ENCODE measurements at places on chromosomes 12 and 14.

DNA sequence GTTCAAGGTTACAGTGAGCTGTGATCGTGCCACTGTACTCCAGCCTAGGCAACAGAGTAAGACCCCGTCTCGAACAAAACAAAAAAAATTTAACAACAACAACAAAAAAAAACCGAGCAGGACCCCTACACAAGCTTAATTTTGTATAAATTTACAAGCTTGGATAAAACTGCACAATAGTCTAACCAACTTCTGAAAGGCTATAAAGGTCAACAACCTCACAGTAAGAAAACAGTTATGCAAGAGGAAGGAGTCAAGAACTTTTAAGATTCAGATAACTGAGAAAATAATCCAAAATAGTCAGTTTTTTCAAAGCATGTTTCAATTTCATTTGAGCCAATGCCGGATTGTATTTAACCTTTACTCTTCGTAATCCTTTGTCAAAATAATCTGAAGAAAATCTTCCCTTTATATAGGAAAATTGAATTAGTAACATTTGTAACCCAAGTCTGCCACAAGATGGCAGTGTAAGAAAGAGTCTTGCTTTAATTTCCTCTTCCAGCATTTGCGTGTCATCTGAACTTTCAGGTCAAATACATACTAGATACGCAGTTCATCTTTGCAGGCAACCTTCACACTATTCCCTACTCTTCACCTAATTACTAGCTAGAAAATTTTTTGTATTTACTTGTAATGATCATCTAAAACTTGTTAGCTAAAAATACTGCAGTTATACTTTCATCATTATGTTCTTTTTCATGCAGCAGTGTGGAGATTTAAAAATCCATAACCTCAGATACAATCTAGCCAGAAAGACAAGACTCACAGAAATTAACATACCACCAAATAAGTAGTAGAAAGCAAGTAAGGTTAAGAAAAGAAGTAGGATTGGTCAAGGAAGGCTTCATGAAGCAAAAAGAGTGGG is 5.8 kb downstream of the CCNB1IP1 start:
- no peak for DNase-seq

DNA sequence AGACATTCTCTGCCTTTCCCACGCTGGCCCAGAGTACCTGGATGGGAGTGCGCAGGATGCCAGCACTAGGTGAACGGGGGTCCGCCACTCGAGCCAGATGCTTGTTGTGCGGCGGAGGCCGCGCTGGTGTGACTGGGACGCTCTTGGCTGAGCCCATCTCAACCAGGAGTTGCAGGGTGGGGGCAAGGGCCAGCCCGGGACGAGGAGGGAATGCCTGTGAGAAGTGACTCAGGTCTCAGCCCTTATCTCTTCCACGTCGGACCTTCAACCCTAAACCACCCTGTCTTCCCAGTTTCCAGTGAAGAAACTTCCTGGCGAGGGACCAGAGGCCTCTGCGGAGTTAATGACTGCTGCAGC is 312 bp downstream of the CDCA3 start:
- no peak for DNase-seq

DNA sequence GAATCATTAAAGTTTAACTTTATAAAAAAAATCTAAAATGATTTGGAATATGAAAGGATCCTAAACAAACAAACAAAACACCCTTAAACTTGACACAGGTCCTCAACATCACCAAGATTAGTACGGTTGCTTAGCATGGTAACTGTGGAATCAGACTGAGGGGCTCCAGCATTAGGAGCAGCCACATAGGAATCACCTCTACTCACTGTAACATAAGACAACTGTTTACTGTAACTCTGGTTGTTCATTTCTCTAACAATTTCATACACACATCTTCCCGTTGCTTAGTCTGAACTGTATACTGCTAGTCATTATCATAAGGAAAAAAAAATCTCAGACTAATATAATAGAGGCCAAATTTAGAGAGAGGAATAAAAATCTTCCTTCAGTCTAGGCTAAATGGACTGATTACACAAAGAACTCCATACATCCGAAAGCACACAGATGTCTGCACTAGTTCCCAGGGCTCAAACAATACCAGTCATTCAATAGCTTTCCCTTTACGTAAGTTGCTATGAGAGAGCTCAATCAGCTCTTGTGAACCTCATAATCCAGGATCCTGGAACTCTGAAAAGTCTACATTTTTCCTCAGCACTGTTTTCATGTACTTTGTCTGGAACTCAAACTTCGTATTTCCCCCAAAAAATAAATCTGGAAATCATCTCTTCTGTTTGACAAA is 26.0 kb downstream of the LRP6 start:
- DNase-seq, result no peak

DNA sequence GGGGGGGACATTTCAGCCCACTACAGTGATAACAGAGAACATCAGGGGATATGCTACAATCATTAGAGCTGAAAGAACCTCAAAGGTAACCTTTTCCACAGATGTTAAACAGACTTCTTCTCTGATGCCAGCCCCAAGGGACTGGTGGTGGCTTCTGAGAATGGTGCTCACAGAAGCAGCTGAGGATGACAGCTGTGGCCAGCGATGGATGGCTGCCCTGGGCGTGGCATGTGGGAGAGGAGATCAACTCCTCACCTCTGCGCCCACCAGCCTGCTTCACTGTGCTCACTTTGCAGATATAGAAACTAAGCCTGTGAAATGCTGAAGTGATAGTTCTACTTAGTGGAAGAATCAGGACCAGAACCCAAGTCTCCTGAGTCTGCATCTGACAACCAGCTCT is 33.0 kb downstream of the FOXN3 start:
- DNase-seq, result no peak

- DNase-seq, result no peak
Measured at GRCh38 chr12:45191239-45191638, 24.7 kb upstream of the ANO6 start.

DNA sequence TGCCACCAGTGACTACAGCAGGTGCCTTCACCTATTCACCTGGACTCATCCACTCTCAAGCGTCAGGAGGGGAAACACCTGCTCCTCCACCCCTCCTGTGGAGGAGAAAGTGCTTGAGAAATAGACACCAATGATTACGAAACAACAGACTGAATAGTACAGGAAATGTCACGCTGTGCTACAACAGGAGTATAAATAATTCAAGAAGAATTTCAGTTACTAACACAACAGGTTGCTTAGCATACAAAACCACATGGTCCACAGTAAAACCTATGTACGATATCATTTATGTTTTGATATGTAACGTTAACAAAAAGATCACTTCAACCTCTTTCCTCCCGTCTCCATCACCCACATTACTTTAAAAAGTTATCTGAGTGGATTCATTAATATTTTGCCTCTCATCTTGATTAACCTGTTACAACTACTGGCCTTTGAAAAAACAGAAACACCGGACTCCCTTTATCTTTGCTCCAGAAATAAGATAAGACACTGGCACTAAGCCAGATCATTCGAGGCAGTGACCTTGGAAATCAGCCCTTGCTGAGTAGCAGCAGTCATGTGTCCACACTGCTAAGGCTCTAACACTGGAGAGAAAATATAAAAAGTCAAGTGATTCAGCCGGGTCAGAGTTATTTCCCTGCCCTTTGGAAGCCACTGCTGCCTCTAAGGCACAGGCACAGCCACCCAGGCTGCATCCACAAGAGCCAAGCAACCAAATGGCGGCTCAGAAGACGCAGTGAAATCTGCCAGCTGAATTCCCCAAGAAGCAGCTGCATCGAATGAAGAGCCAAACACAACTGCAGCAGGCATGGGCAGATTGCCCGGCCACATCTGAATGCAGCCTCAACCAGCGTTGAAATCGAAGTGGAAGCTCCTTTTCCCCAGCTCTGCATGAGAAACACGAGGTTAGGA is 40.9 kb downstream of the NT5DC3 start:
- DNase-seq, result no peak

All from stimulated activated CD8-positive, alpha-beta memory T cell treated with anti-CD3 and anti-CD28 coated beads, Interleukin-4, amount 100 ng/mL, for 4 hours (primary cell).